Thymus (tissue), 14 donors: ENCODE measurements at places on chromosomes 3 and 15. TPM values are rescaled to one million over a fixed set of nuclear protein-coding genes. Genes with fewer than 3 reads are reported as not detected.

The SUSD5 gene
- total RNA-seq: 0.14 TPM

The THSD4 gene
- 2.2 TPM for total RNA-seq

The TMEM45A gene
- 2.6 TPM for total RNA-seq

The SERINC4 gene
- 0.05 TPM for total RNA-seq

The SLC22A13 gene
- total RNA-seq: 0.09 TPM

The CTDSPL gene
- 4.4 TPM for total RNA-seq

The CATSPER2 gene
- 0.80 TPM for total RNA-seq

The CDHR4 gene
- total RNA-seq: not detected

The C2CD4A gene
- total RNA-seq: 0.66 TPM

The PLCH1 gene
- total RNA-seq: 29.3 TPM

The GOLGA8A gene
- total RNA-seq: 13.8 TPM

The PLCB2 gene
- 26.5 TPM for total RNA-seq

The CP gene
- 0.19 TPM for total RNA-seq

The RBMS3 gene
- total RNA-seq: 19.9 TPM

The PLIN1 gene
- 0.05 TPM for total RNA-seq

The CAND2 gene
- total RNA-seq: 0.42 TPM

The RIOX2 gene
- 16.9 TPM for total RNA-seq

The LOXL1 gene
- total RNA-seq: 6.6 TPM

The CISH gene
- total RNA-seq: 10.2 TPM

The ARNT2 gene
- total RNA-seq: 1.4 TPM

The GRK7 gene
- total RNA-seq: not detected
